Airway epithelial cell (primary cell): ENCODE measurements at places on chromosomes 3 and 15. TPM values are rescaled to one million over a fixed set of nuclear protein-coding genes. Genes with fewer than 3 reads are reported as not detected.

Gene ZCWPW2
- total RNA-seq = 0.14 and 1.7 TPM in 2 replicates

Gene TM4SF1
- 147 and 251 TPM in 2 replicates for total RNA-seq

Gene PLSCR4
- total RNA-seq = 0.14 TPM in 1 of 2 replicates, not detected in the other

Gene LTK
- total RNA-seq = 0.05 and 0.35 TPM in 2 replicates

Gene SV2B
- not detected in 2 replicates for total RNA-seq

Gene KLF15
- total RNA-seq = 0.51 and 0.63 TPM in 2 replicates

Gene RBP2
- not detected in 2 replicates for total RNA-seq

Gene TRIM42
- total RNA-seq = not detected in 2 replicates

Gene POPDC2
- 0.14 and 0.65 TPM in 2 replicates for total RNA-seq

Gene TAGLN3
- total RNA-seq = 6.4 and 8.1 TPM in 2 replicates

Gene SAMD7
- not detected in 2 replicates for total RNA-seq

Gene SKOR1
- 0.19 TPM in 1 of 2 replicates, not detected in the other for total RNA-seq

Gene SCN11A
- not detected in 2 replicates for total RNA-seq

Gene SNX4
- total RNA-seq = 23.1 and 32.9 TPM in 2 replicates

Gene AGTR1
- total RNA-seq = 0.07 TPM in 1 of 2 replicates, not detected in the other

Gene CD80
- not detected in 2 replicates for total RNA-seq

Gene ROPN1
- total RNA-seq = not detected in 2 replicates

Gene SNX22
- 0.05 and 0.35 TPM in 2 replicates for total RNA-seq

Gene BNC1
- total RNA-seq = 47.4 and 74.7 TPM in 2 replicates

Gene CD200R1
- not detected in 2 replicates for total RNA-seq

Gene ANKRD63
- total RNA-seq = not detected in 2 replicates

Gene CPLX3
- not detected in 2 replicates for total RNA-seq

Gene IL20RB
- total RNA-seq = 46.2 and 56.7 TPM in 2 replicates

Gene UNC13C
- not detected in 2 replicates for total RNA-seq

Gene TOP2B
- total RNA-seq = 51.2 and 64.3 TPM in 2 replicates

Gene USP4
- total RNA-seq = 7.4 and 11.6 TPM in 2 replicates

Gene C3orf20
- total RNA-seq = not detected in 2 replicates

Gene FSIP1
- 0.42 TPM in 1 of 2 replicates, not detected in the other for total RNA-seq
